ENCODE measurements at places on chromosomes 3 and 15. TPM values are rescaled to one million over a fixed set of nuclear protein-coding genes. Genes with fewer than 3 reads are reported as not detected.

RETNLB gene
- polyA plus RNA-seq, result not detected

EAF1 gene
- 53.1 TPM for polyA plus RNA-seq

ACTC1 gene
- polyA plus RNA-seq, result not detected

CRYBG3 gene
- 0.18 TPM for polyA plus RNA-seq

ARL6IP5 gene
- polyA plus RNA-seq, result 91.2 TPM

ADGRG7 gene
- not detected for polyA plus RNA-seq

TOPBP1 gene
- polyA plus RNA-seq, result 46.6 TPM

PRR20G gene
- polyA plus RNA-seq, result not detected

MYO5C gene
- polyA plus RNA-seq, result 0.44 TPM

GCSAM gene
- not detected for polyA plus RNA-seq

CFAP161 gene
- not detected for polyA plus RNA-seq

ANKUB1 gene
- polyA plus RNA-seq, result not detected

CLDN1 gene
- polyA plus RNA-seq, result 1.3 TPM

CELF6 gene
- polyA plus RNA-seq, result 68.6 TPM

STARD9 gene
- polyA plus RNA-seq, result 7.1 TPM

CD200 gene
- polyA plus RNA-seq, result 178 TPM

LMLN gene
- 3.1 TPM for polyA plus RNA-seq

AMIGO3 gene
- polyA plus RNA-seq, result 8.0 TPM

GASK1A gene
- polyA plus RNA-seq, result 1.6 TPM

ZPLD1 gene
- polyA plus RNA-seq, result not detected

ZNF774 gene
- 6.8 TPM for polyA plus RNA-seq

RLBP1 gene
- 0.16 TPM for polyA plus RNA-seq

INKA1 gene
- 1.7 TPM for polyA plus RNA-seq

GRIP2 gene
- 8.6 TPM for polyA plus RNA-seq

SEMA3B gene
- polyA plus RNA-seq, result 9.6 TPM

KLF15 gene
- 0.46 TPM for polyA plus RNA-seq

GAP43 gene
- polyA plus RNA-seq, result 1,327 TPM

DUOXA2 gene
- polyA plus RNA-seq, result not detected

AGTR1 gene
- polyA plus RNA-seq, result 1.3 TPM

RFT1 gene
- 6.1 TPM for polyA plus RNA-seq

COPG1 gene
- 75.0 TPM for polyA plus RNA-seq

RHOV gene
- polyA plus RNA-seq, result 2.8 TPM

TTC23 gene
- polyA plus RNA-seq, result 6.2 TPM

WDR72 gene
- polyA plus RNA-seq, result 0.05 TPM

SMCO1 gene
- not detected for polyA plus RNA-seq

PLA1A gene
- not detected for polyA plus RNA-seq

ITPR1 gene
- 1.3 TPM for polyA plus RNA-seq

KLHL40 gene
- polyA plus RNA-seq, result not detected

LYZL4 gene
- not detected for polyA plus RNA-seq

ARHGAP11A gene
- 0.50 TPM for polyA plus RNA-seq

SPINK8 gene
- not detected for polyA plus RNA-seq

CCDC13 gene
- polyA plus RNA-seq, result 6.5 TPM

AADACL2 gene
- not detected for polyA plus RNA-seq

SKOR1 gene
- polyA plus RNA-seq, result 0.81 TPM

Measured in neural cell (in vitro differentiated cells).